ENCODE measurements at places on chromosomes 6 and 20.

- no peak for DNase-seq
Measured at GRCh38 chr6:88561954-88562315, 395.8 kb upstream of the CNR1 start.

DNA sequence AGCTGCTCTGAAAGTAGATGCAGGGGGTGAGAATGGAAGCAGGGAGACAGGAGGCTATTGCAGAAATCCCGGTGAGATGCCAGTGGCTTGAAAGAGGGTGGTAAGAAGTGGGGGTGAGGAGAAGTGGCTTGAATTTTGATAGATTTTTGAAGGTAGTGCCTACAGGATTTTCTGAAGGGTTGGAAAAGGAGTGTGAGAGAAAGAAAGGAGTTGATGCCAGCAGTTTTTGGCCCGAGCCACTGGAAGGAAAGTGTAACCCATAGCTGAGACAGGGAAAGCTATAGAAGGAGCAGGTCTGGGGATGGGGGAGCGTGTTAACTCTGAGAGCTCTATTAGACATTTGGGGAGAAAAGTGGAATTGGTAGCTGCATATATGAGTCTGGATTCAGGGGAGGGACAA is 9.7 kb downstream of the ARMC12 start:
- DNase-seq: no peak

GRCh38 chr6:69584913-69585729 is 211.7 kb downstream of the LMBRD1 start:
- DNase-seq: no peak

- no peak for DNase-seq
Measured at GRCh38 chr20:3195590-3196237, 8.8 kb downstream of the DDRGK1 start.

DNA sequence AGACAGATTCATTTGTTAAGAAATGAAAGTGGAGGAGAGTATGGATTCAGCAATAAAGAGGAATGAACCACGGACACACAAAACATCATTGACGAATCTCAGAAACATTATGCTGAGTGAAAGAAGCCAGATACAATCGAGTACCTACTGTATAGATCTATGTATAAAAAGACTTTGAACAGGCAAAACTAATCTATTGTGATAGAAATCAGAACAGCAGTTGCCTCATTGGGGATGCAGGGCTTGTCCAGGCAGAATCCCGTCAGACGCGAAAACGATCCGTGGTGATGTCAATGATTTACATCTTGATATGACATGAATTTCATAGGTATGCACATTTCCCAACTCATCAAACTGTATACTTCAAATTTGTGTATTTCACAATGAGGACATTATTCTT is 265.2 kb downstream of the CBLN4 start:
- no peak for DNase-seq
